Stimulated activated naive CD4-positive, alpha-beta T cell (primary cell): ENCODE measurements at places on chromosomes 5 and 9.

- DNase-seq: no peak
Observed at GRCh38 chr9:99513441-99514112, 291.5 kb downstream of the SEC61B start.

- no peak for DNase-seq
Observed at GRCh38 chr9:97243606-97244005, 63.9 kb upstream of the CCDC180 start.

GRCh38 chr9:13083366-13083765 is 196.1 kb downstream of the MPDZ start:
- DNase-seq: no peak

DNA sequence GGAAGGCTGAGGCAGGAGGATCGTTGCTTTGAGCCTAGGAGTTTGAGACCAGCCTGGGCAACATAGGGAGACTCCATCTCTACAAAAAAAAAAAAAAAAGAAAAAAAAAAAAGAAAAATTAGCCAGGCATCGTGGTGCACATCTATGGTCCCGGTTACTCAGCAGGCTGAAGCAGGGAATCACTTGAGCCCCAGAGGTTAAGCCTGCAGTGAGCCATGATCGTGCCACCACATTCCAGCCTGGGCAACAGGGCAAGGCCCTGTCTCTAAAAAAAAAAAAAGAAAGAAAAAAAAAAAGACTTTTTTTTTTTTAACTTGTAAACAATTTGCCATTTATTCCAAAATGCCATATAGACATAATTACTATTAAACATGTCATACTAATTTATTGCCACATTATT is 64.5 kb downstream of the SERINC5 start:
- DNase-seq: no peak

GRCh38 chr5:155919126-155919525 is 407.8 kb upstream of the SGCD start:
- no peak for DNase-seq

- DNase-seq: no peak
Observed at GRCh38 chr5:68534131-68534940, 318.8 kb downstream of the PIK3R1 start.

DNA sequence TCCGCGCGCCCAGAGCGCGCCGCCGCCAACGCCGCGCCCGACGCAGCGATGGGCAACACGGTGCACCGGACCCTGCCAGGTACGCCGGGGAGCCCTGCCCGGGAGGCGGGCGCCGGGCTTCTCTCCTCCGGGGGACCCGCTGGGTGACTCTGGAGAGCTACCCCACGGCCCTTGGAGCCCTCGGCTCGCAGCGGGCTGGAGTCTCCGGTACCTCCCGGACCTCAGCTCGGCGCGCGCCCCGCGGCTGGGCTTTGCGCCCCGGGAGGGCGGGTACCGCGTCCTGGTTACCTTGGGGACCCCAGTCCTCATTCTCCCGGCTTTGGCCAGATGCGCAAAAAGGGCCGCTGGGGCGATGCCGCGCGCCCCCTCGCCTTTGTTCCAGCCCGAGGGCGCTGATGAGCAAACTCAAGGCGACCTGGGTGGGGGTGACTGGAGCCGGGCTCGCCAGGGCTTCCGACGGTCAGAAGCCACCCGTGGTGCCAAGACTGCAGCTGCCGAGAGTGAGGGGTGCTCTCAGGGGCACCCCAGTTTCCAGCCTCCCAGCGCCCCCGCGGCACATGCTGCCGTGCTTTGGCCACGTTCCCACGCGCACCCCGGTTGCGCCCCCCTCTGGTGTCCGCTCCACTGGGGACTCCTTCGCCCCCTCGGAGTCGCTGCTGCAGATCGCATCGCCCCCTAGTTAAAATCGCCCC is 442 bp downstream of the NEURL1B start:
- DNase-seq: no peak

DNA sequence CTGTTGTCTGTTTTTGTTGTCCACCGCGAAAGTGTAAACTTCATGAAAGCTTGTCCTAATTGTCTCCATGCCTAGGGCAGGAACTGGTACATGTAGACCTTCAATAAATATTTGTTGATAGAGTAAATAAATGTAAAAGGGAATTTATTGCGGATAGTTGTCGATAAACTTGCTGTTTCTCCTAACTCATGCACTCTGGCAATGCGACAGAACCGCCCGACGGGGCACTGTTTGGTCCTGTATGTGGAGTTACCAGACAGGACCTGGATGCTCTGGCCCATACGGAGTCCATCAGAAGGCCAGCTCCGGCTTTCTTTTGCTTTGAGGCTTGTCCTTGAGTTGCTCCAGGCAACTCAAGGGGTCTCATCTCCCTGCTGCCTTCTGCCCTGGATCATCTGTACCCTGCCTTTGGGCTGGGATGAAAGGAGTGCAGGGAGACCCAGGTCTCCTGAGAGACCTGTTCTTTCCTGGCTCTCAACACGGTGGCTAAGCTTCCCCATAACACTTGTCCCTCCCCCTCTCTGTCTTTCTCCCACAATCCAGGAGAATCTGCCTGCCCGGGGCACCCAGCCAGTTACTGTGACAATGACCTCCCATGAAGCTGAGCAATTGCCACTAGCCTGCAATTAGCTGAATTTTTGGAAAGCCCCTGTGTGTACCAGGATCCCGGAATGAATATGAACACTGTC is 149.5 kb upstream of the PTCH1 start:
- no peak for DNase-seq

GRCh38 chr5:155094455-155094854 is 80.9 kb downstream of the KIF4B start:
- DNase-seq: no peak

GRCh38 chr9:98916660-98917059 is 27.0 kb upstream of the COL15A1 start:
- DNase-seq: no peak
